ENCODE measurements at places on chromosomes 2 and 18. TPM values are rescaled to one million over a fixed set of nuclear protein-coding genes. Genes with fewer than 3 reads are reported as not detected.

Gene ARHGAP28
- not detected for total RNA-seq

Gene ANKRD44
- 457 TPM for total RNA-seq

Gene TRIM54
- not detected for total RNA-seq

Gene COL6A3
- total RNA-seq, result 0.10 TPM

DNA sequence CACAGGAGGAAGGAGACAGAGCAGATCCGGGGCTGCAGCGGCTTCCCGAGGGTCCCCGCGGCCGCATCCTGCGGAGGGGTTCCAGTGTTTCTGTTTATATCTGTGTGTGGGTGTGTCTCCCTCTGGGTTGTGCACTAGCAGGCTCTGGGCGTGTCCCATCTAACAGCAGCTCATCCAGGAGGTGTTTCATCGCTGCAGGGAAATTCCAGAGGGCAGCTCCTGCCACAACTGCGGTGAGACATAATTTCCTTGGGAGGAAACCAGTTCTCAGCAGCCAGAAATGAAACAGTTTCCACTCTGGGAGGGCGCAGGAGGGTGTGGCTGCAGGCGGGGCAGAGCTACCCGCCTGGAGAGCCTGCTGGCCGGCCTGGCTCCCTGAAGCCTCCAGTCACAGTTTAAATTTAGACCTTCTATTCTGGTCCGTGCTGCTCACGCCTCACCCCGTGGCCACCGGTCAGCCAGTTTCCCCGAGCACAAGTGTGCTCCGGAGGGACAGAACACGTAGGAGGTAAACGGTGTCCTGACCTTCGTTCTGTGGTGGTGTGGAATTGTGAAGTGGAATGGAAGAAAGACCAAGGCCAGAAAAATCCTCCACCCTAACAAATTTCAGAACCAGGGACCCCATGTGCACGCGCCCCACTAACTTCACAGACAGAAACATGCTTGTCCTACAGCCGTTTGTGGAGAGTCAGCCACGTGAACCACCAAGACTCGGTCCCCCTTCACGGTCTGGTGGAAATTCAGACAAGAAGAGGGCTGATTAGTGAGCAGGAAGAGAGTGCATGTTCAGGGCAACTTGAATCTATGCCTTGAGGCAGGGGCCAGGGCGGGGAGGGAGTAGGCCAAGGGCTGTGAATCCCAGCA lies 50.2 kb downstream of the TEX44 start:
- H3K4me1 ChIP-seq, result peaks cover 20% of the 10 kb centered on the region
- H3K4me3 ChIP-seq, result peak overlapping the region; percentile 46
- no peak overlapping the region for H3K27ac ChIP-seq
- no peaks in the 10 kb centered on the region for H3K27me3 ChIP-seq

DNA sequence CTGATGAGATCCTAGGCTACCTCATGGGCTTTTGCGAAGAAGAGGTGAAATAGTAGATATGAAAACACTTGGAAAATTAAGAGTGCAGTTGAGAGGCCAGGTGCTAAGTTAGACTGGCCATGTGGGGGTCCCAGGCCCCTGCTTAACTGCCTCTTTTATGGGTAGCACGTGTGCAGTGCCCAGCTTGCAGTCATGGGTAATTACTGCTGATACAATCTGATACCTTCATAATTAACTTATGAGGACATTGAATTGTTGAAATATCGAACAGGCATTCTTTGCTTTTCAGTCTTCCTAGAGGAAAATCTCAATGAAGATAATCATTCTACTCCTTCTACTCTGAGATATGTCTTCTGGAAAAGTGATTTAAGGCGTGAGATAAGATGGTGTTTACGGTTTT lies 11.6 kb downstream of the TRAF3IP1 start:
- no peak overlapping the region for H3K27ac ChIP-seq
- H3K4me1 ChIP-seq, result no peaks in the 10 kb centered on the region
- no peak overlapping the region for H3K4me3 ChIP-seq

Gene IMPACT
- 11.1 TPM for total RNA-seq
